ENCODE measurements at places on chromosomes 7 and 10.
A peak's percentile ranks its signal among the peaks of the same experiment; 100 is the strongest.

DNA sequence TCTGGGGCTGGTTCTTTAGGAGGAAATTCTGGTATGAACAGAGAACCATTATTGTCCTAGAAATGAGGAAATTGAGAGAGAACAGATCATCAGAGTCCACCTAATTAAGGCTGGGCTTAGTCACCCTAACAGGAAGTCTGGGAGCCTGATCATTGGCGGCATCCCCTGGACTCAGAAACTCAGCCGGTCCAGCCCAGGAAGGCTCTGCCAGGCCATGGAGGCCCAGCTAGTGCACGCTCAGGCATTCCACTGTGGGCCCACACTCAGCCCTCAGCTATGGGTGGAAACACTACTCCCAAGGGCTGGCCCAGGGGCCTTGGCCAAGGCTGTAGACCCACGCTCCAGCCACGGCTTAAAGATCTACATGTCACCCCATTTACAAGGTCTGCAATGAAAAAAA, 109.2 kb downstream of the PTPN20 start:
- DNase-seq = no peak

DNA sequence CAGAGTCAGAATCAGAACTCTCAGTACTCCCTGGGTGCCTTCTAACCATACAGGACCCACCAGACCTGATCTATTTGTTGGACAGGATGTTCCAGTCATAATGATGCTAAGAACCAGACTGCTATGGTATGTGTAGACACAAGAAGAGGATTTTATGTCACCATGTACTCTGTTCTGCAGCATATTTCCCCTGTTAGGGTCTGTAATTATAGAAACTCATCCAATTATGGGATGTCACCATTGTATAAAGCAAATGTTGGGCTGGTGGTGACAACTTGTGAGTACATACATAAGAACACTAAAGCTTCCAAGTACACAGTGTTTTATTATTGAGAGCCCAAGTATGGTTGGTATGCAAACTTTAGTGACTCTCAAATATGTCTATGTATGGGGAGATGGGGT, 67.1 kb upstream of the AGBL3 start:
- DNase-seq = no peak

GRCh38 chr10:24744946-24745345, 21.3 kb upstream of the ARHGAP21 start:
- DNase-seq = no peak

DNA sequence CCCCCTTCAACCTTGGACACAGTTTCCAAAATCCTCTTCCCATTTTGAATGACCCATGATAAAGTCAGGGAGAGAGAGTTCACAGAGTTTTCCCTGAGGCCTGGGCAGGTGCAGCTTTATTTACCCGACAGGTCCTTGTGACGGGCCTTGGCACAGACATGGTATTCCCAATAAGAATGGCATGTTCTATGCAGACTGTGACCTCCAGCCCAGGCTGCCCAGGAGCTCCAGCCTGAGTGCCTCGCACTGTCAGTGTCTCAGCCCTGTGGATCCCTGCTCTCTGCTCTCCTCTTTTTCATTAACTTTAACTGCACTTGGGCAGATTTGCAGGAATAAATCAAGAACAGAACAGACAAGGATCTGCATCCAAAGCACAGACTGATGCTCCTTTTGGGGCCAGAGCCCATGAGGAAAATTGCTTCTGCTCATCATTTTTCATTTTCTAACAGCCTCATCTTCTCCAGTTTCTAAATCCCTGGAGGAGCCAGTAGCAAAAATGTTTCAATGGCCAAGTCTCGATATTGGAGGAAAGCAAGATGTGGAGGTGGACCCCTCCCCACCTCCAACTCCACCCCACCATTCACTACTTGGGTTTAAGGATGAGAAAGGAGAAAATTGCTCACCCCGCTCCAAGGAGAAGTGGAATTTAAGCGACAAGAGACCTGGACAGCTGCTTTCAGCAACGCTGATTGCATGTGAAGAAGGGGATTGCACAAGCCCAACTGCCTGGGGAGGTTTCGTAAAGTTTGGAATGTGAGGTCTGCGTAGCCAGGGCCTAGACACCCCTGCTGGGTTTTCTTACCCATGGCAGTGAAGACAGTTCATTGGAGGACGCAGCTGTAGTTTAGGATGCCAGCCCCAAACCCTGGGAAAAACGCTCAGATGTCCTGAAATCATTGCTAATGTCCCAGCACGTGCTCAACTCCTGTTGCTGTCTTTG, 225.9 kb downstream of the WDR11 start:
- no peak for DNase-seq

DNA sequence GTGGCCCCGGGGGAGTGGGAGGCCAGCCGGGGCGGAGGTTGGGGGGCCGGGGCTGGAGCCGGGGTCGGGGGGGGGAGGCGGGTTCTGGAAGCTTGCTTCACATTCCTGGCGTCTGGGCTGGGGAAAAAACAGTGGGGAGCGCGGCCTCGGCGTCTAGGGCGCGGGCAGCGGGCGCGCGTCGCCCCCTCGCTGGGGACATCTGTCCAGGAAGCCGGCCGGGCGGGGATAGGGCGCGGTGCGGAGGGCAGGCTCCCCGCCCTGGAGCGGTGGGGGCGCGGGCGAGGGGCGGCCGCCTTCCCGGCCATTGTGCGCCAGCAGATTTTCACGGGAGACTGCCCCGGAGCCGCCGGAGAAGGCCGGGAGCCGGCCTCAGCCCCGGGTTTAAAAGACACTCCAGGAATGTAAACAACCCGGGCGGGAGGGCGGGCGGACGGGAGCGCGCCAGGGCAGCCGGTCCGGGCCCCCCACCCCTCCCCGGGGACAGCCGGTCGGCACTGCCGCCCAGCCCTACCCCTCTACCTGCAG, 1.4 kb downstream of the ZMIZ1 start:
- DNase-seq = no peak

- no peak for DNase-seq
Measured at GRCh38 chr10:86269332-86269731, 97.3 kb downstream of the GRID1 start.

DNA sequence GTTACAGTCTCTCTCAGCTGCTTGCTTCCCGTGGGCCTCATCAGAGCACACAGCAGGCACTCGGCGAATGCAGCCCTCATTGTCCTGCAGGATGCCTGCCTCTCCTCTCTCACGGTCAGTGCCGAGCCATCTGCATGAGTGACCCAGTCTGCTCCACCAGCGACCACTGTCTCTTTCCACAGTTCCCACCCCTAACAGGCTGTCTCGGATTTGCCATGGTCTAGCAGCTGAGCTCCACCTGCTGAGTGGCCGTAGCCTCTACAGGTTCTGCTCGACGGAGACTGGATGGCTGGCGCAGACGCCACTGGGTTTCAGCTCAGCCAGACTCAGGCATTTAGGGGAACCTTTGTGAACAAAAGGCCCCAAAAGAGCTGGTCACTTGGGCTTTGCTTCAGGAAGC, 209.4 kb upstream of the FOXK1 start:
- peak; percentile 57 for DNase-seq

GRCh38 chr10:69014171-69014570, 25.6 kb downstream of the KIFBP start:
- DNase-seq = no peak

GRCh38 chr7:50335795-50336754, 31.6 kb downstream of the IKZF1 start:
- no peak for DNase-seq

DNA sequence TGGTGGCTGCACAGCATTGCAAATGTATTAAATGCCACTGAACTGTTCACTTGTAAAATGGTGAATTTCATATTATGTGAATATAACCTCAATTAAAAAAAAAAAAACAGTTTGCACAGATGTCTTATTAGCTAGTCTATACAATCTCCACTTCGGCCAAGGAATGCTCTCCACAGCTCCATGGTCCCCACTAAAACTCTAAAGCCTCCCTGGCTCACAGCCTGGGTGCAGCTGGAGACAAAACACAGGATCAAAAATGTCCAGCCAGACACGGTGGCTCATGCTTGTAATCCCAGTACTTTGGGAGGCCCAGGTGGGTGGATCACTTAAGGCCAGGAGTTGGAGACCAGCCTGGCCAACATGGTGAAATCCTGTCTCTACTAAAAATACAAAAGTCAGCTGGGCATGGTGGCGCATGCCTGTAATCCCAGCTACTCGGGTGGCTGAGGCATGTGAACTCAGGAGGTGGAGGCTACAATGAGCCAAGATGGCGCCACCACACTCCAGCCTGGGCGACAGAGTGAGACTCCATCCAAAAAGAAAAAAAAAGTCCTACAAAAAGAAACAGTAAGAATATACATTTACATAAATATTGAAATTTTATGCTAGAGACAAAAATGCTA, 66.0 kb downstream of the SRPK2 start:
- DNase-seq = no peak

- DNase-seq = no peak
Measured at GRCh38 chr10:20582041-20582440, 315.1 kb downstream of the NEBL start.

- DNase-seq = peak; percentile 29
Measured at GRCh38 chr10:28991333-28992270, 297.3 kb upstream of the LYZL1 start.

GRCh38 chr10:30190577-30191552, 131.5 kb upstream of the JCAD start:
- DNase-seq = no peak

All from NCI-H1092 treated with DMSO at 0.1 percent for 48 hours (cell line).